Stimulated activated CD8-positive, alpha-beta memory T cell treated with anti-CD3 and anti-CD28 coated beads, Interleukin-4, amount 100 ng/mL, for 4 hours (primary cell): ENCODE measurements at places on chromosomes 11 and 22.

DNA sequence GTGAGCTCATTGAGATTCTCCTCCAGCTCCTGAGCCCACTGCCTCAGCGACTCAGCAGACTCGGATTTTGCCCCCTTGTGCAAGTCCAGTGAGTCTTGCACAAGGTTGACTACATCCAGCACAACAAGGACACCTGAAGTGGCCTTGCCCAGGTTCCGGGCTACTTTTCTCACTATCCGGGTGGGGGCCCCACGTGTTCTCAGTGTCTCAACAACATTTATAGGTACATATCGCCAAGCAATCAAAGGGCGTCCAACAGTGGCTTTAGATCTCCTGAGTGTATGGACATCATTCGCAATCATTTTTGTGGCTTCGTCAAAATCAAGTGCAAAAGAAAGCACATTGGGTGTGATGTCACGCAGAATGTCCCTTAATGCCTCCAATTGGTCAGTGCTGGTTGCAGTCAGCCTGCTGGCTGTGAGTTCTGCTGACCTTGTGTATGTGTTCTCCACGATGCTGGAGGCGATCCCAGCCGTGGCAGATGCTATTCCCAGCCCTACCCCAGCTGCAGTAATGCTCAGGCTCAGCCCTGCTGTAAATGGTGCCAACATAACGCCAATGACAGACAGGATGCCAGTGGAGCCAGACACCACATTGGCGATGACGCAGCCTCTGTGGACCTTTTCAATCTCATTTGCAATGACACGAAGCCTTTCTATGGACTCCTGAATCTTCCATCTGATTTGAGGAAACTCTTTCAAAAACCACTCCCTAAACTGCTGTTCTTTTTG lies 10.3 kb downstream of the APOL4 start:
- no peak for DNase-seq

DNA sequence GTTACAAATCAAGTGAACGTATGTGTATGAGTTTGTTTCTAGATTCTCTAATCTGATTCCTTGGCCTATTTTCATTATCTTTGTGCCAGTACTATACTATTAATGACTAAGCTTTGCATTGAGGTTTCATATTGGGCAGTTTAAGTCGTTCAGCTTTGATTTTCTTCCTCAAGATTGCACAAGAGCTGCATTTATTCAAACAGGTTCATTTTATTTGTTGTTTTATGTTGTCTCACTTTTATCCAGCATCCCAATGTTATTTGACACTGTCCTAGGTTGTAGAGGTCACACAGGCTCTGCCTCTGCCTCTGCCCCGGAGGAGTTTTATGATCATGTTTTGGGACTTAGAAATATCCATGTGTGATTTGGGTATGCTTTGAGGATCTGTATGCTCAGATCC lies 79.8 kb downstream of the TEAD1 start:
- no peak for DNase-seq

DNA sequence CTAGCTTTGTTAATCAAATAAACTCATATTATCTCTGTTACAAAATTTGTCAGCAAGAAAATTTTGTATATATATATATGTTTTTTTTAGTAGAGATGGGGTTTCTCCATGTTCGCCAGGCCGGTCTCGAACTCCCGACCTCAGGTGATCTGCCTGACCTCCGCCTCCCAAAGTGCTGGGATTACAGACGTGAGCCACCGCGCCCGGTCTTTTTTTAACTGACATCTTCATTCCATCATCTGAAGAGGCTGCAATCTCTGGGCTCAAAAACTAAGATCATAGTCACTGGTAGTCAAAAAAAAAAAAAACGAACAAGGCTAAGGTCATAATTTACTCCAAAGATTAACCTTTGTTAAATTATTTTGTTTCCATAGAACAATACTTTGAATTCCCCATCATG lies 5.3 kb upstream of the KLHDC7B start:
- no peak for DNase-seq

GRCh38 chr11:72287293-72287692 lies 43.3 kb upstream of the PHOX2A start:
- no peak for DNase-seq

DNA sequence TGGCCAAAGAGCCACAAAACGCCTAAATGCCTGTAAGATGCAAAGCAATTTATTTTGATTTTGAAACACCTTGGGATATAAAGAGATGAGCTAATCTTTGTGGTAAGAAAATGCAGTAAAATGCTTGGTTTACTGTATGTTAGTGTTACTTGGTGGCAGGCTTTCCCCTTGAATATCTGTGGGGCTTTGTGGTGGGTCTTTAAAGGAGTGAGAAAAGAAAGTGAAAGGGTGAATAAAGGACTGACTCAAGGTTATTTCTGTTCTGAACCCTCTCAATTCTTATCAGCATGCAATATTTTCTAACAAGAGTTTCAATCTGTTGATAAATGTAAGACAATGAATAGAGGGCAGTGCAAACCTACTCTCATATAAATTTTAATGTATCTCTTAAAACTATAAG lies 1555.9 kb upstream of the RAG2 start:
- DNase-seq = no peak

- DNase-seq = no peak
Measured at GRCh38 chr11:116686866-116687265, 85.9 kb downstream of the BUD13 start.

DNA sequence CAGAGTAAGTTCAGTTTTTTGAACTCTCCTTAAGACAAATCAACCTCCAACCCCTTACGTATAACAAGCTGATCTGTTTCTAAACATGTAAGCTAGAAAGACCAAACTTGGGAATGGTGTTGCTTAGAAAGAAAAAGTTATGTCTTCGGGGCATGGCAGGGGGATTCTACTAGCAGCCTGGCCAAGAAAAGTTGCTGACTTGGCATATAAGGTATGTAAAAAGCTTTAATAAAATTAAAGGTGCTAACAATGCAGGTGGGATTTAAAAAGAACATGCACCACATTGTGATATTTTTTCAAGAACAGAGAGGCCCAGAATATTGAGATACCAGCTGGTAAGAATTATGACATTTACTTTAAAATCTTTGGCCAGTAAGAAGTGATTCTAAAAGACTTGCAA lies 411.4 kb upstream of the CCDC90B start:
- no peak for DNase-seq

GRCh38 chr11:64718084-64718779 lies 4.8 kb downstream of the NRXN2 start:
- no peak for DNase-seq

GRCh38 chr11:64881476-64881875 lies 3.1 kb upstream of the EHD1 start:
- DNase-seq = no peak

GRCh38 chr11:117754030-117754429 lies 43.0 kb downstream of the DSCAML1 start:
- no peak for DNase-seq

DNA sequence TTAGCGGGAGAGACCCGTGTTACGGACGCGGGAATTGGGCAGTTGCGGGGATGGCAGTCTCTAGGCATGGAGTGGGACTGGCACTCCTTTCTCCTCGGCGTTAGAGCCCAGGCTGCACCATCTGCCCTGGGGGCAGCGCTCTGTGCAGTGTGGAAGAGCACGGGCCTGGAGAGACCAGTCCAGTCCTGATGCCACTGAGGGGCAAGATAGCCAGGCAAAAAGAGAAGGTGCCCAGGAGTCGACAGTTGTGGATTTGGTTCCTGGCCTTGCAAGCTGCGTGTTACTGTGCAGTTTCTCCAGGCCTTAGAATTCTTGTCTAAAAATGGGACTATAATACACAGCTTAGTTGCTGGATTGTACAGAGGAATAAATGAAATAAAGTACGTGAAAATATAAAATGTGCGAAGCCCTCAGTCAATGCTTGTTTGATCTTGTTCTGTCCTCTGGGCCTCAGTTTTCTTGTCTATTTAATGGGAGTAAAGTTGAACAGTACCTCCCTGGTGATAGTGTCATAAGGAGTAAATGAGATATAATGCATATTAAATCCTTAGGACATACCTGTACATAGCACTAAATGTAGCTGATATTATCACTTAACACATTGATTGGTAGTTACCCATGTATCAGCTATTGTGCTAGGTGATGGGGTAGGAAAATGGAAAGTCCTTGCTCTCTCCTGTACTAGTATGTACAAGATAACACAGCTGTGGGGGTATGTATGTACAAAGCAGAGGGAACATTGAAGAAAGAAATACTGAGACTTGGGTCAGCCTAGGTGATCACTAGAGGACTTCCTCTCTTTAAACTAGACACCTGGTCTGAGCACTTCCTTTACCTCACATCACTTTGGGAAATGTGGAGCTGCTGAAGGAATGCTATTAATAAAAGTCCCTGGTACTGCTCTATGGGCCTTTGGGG lies 1.2 kb downstream of the ATXN10 start:
- no peak for DNase-seq

DNA sequence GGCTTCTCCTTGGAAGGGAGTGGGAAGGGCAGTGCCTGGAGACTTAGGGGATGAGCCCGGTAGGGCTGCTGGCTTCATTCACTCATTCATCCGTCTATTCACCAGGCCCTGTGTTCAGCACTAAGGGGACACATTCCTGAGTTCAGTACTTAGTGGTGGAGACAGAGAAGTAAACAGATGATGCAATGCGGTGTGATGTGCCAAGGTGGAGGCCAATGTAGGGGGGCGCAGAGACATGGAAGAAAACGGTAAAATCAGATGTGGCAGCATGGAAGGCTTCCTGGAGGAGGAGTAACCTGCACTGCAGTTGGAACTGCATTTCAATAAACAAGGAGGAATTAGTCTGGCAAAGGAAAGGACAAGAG lies 21.3 kb downstream of the GRIK4 start:
- DNase-seq = no peak
